ENCODE measurements at places on chromosomes 11 and 22. TPM values are rescaled to one million over a fixed set of nuclear protein-coding genes. Genes with fewer than 3 reads are reported as not detected.

DNA sequence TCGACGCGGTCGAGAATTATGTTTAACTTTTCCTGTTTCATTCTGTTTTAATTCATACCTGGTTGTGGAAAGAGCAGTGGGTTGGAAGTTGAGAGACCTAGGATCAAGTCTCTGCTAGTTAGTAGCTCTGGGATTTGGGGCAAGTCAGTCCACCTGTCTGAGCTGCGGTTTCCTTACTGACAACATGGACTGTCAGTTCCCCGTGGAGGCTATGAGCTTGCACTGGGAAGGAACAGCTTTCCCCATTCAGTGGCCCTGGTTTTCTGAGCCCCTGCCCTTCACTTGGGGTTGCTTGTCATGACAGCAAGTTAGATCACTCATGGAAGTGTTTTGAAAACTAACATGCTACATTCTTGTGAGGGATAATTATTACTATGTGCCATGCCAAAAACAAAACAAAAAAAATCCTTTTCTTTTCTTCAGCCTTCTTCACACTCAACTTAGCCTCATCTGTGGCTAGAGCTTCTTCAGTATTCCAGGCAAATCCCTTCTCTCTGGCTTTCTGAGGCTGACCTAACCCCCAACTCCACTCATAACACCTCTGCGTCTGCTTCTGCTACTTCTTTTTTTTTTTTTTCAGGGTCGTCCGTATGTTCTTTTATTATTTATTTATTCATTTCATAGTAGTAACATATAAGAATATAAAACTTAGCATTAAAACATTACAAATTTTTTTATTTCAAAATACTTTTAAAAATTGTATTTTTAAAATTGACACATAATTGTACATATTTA lies 43.0 kb upstream of the ZBED5 start:
- no peak for DNase-seq

DNA sequence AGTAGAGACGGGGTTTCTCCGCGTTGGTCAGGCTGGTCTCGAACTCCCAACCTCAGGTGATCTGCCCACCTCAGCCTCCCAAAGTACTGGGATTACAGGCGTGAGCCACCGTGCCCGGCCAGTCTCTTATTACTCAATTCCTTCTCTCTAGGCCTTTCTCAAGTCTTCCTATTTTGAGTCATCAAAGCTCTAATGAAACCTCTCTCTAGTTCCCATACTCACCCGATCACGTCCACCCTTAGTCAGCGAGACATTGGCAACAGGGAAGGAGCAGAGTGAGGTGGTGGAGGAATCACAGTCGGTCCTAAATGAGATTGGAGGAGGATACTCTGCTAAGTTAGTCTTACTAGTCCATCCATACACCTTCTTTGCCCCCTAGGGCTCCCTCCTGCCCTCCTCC lies 5.0 kb downstream of the BSCL2 start:
- no peak for DNase-seq

DNA sequence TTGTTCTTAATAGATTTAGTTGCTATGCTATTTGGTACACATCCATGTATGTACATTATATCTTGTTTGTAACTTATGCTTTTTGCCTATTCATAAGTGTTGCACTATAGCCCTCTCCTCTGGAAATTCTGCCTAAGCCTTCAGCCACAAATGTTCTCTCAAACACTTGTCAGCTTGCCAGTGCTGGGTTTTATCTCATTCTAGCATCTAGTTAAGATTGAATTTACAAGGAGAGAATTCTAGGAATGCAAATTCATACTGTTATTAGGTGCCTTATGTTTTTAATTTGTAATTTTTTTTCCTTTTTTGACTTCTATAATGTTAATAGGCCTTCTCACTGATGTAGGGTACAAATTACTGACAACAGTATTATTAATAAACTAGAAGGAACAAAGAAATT lies 14.6 kb upstream of the CTSC start:
- DNase-seq = no peak

DNA sequence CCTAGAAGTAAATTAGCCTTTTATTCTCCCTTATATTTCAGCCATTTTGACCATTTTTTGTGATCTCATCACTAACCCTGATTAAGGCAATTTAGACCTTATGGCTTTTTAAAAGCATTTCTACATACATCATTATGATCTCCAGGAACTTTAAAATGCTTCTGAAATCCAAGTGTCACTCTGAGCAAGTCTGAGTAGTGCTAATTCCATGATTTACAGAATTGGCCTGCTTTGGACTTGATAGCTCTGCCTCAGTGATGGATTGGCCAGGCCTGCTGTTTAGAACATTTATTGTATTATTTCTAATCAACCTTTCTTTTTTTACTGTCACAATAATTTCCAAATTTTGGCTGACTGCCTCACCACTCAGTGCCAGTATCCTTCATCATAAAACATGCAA lies 116.4 kb downstream of the KCNA4 start:
- DNase-seq = no peak

GRCh38 chr11:21612326-21612725 lies 580.6 kb upstream of the ANO5 start:
- no peak for DNase-seq

DNA sequence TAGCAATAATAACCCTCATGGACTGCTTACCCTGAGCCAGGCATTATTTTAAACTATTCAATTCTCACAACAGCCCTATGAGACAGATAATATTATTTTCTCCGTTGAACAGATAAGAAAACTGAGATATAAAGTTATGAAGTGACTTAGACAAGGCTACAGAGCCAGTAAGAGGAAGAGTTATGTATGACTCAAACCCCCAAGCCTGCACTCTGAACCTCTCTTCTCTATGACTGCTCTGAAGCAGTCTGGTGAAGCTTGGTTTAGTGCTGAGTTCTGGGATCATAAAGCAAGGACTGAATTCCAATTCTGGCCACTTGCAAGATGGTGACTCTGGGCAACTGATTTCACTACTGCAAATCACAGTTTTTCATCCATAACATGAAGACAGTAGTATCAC lies 34.5 kb downstream of the TNKS1BP1 start:
- no peak for DNase-seq

Gene OMP
- not detected for total RNA-seq

Gene NXPE2
- total RNA-seq = not detected
